SK-N-MC (cell line): ENCODE measurements at places on chromosomes 12 and 14.

GRCh38 chr12:14696265-14696741, at the start of gene GUCY2C:
Gene GUCY2C (minus strand): TSS chr12:14696599. CDS start chr12:14696448, 151 bp downstream.
- no peak for DNase-seq

DNA sequence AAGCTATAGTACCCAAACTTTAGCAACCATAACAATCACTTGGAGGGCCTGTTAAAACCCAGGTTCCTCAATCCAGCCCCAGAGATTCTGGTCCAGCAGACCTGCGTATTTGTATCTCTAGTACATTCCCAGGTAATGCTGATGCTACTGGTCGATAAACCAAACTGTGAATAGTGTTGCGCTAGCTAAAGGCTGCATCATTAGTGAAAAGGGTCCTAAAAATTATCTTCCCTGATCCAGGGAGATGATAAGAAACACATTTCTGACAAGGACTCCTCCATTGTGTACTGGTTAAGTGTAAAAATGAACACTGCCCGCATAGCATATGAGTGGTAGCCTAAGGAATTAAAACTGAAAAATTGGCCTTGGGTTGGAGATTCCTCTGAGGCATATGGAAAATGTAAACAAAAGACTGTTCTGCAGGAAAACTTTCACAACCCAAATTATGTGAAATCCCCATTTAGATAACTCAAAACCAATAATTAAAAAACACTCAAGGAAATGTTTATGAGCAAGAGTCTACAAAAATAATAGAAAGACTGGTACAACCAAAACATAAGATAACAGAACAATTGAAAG, 322.7 kb downstream of the CEP128 start:
- no peak for DNase-seq

GRCh38 chr12:116366456-116366776, 88.9 kb upstream of the MED13L start:
- DNase-seq: no peak

DNA sequence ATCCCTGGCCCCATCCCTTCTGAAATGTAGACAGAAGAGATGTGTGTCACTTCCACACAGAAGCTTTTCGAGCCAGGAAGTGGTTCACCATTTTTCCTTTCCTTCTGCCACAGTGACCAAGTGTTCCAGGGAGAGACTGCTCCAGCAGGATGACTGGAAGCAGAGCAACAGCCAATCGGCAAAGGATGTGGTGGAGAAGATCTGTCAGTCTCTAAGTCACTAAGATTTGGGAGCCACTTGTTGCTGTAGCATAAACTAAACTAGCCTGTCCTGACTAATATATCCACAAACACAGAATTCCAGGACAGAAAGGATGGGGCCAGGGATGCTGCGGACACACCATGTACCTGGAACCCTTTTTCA, 42.9 kb downstream of the DUSP6 start:
- DNase-seq: no peak

DNA sequence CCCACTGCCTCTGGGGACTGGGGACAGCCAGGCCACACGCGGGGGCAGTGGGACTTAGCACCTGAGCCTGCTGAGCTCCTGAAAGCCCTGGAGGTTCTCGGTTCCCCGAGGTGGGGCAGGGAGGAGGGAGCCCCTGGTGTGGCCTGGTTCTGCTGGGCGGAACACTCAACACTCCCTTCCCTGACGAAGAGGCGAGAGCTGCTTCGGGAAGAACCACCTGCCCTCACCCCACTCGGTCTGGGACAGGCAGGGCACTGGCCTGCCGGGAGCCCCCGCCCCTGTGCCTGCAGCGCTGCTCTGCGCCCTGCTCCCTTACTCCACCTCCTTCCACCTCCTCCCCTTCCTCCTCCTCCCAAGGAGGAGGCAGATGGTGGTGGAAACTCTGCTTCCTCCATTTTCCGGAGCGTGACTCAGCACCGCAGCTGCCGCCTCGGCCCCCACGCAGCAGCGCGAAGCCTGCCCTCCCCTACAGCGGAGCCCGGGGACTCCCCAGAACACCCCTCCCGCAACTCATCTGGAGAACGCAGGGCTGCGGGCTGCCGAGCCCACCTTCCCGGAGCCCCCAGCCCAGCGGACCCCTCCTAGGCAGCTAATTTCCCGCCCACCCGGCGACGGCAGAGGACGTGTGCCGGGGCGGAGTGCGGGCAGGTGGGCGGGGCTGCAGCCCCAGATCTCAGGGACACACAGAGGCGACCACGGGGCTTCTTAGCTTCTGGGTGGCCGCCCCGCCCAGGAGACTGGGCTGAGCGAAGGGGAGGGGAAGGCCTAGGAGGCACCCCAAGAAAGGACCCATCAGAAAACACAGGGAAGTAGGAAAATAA, 11.7 kb upstream of the INF2 start:
- no peak for DNase-seq

GRCh38 chr14:105647784-105648608, 121.6 kb downstream of the TMEM121 start:
- no peak for DNase-seq

DNA sequence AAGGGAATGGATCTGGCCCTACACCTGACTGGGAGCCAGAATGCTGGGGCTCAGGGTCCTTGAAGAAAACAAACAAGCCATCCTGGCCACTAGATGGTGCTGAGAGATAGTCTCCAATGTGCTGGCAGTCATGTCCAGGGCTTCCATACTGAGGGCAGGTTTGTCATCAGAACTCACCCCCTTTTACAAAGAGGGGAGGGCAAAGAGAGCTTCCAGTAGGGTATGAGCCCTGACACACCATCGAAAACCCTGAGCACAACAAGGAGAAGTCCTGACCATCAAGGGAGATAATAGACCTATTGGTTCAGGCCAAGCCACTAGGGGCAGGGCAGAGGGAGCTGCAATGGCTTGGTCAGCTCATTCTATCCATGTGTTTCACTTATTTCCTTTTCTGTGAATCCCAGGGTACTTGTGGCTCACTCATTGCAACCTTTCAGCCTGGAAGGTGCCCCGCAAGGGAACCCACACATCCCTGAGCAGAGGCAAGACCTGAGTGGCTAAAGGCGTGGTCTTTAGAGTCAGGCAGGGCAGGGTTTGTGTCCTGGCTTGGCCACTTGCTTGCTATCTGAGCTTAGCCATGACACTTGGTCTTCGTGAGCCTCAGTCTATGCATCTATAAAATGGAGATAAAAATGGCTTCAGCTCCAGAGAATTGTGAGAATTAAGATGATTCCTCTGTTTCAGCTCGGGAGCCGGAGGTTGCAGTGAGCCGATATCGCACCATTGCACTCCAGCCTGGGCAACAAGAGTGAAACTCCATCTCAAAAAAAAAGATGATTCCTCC, 6.2 kb upstream of the PLEKHH1 start:
- peak; percentile 20 for DNase-seq

DNA sequence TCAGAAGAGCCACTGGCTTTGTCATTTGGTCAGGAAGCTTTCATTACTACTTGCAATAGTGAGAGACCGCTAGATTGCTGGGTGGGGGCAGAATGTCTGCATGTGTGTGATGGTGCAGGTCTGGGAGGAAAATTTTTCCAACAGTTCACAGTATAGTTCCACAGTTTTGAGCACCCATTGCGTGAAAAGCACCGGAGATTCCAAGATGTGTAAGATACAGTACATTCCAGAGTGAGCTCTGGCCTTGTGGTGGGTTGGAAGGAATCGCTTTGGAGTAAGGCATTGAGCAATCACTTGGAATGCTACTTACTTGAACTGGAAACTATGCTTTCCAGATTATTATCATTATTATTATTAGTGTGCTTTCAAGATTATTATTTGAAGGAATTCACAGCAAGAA, 47.6 kb upstream of the FRMD6 start:
- no peak for DNase-seq

DNA sequence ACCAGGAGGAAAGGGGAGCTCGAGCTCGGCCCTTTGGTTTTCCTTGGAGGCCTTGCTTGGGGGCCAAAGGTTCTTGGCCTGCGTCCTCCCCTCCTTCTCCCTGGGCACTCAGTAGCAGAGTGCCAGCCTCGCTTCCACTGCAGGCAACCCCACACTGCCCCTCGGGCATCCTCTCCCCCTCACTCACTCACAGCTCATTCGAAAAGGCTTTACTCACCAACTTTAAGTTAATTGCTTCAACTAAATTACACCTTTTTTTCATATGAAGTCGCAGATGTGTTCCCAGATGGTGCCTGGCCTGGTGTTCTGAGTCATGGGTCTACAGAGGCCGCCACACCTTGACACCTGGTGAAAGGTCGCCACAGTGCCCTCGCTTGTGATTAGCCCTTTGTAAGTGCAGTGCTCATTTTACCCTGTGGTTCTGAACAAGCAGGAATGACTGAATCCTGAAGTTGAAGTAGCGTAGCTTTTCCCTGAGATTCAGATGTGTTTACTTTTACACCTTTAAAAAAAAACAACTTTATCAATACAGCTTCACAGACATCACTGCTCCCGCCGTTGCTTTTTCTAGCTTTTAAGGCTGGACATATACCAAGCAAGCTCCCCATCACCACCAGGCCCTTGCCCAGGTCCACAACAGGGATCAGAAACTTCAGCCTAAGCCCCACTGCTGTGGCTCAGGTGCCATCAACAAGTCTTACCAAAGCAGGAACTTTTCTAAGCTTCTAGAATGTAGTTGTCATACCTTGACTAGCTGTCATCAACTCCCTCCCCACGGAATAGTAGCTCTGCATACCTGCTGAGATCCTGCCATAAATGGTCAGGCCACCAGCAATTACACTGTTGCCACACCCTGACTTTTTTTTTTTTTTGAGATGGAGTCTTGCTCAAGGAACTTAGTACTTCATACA, 20.3 kb upstream of the ADIPOR2 start:
- DNase-seq: no peak

GRCh38 chr14:88834883-88835431, 10.5 kb downstream of the TTC8 start:
- DNase-seq: no peak

DNA sequence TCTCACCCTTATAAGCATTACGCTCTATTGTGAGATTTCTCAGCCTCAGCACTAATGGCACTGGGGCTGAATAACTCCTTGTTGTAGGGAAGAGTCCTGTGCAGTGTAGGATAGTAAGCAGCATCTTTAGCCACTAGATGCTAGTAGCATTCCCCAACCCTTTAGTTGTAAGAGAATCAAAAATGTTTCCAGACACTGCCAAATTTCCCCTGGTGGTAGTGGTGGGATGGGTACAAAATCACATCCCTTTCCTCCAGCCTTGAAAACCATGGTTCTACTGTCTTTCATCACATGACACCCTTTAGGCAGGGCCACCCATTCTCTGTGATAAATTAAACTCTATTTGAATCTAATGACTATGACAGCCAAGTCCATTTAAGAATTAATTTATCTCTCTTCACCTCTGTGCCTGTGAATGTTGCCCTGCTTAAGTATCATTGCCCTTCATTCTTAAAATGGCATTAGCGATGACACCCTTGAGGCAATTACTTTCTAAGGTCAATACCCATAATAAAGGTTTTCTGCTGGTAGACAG, 199.4 kb downstream of the ANO4 start:
- no peak for DNase-seq

GRCh38 chr12:51028813-51029150, 2.6 kb upstream of the SLC11A2 start:
- no peak for DNase-seq

- DNase-seq: no peak
Measured at GRCh38 chr14:69399750-69400149, 1.3 kb downstream of the SLC39A9 start.

DNA sequence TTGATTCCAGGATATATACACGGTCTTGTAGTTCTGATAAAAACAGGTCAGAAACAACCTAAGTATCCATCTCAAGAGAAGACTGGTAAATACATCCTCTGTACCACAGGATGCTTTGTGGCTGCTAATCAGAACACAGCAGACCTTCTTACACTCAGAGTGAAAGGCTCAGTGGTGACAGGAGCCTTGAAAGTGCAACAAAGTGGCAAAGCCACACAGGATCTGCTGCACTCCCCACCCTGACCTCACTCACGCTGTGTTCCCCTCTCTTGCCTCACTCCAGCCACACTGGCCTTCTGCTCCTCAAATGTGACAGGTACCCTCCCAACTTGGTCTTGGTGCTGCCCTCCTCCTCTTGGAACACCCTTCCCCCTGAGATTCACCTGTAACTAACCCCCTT, 98.1 kb upstream of the GRIP1 start:
- no peak for DNase-seq

DNA sequence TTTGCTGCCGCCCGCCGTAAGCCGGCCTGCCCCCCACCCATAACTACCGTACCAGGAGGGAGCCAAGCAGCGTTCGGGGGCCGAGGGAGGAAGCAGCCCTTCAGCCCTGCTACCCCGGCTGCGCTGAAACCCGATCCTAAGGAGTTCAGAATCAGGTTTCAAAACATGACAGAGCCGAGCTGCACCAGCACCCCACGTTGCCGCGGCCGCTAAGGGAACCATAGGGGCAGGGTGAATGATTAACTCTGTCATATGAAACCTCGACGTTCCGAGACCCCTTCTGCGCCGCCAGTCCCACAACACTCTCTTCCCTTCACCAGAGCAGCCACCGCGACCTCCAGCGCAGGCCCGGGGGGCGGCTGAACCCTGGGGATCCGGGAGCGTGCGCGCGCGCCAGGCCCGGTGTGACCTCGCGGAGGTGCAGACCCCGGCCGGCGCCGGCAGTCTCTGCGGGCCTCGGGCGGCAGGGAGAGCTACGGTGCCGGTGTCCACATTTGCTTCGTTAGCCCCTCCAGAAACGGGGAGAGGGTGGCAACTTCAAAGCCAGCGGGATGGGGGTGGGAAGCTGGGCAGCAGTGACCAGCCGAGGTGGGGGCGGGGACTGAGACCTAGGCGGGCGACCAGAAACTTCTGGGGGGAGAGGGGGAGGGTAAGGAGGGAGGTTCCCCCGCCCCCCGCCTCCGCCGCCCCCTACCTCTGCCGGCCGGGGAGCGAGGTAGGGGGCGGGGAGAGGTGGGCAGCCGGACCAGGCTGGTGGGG, 1.6 kb downstream of the SIX4 start:
- no peak for DNase-seq

GRCh38 chr12:64189530-64189929, 32.6 kb downstream of the KICS2 start:
- no peak for DNase-seq

- DNase-seq: peak; percentile 32
Measured at GRCh38 chr12:45644541-45644940, 85.0 kb upstream of the ARID2 start.

DNA sequence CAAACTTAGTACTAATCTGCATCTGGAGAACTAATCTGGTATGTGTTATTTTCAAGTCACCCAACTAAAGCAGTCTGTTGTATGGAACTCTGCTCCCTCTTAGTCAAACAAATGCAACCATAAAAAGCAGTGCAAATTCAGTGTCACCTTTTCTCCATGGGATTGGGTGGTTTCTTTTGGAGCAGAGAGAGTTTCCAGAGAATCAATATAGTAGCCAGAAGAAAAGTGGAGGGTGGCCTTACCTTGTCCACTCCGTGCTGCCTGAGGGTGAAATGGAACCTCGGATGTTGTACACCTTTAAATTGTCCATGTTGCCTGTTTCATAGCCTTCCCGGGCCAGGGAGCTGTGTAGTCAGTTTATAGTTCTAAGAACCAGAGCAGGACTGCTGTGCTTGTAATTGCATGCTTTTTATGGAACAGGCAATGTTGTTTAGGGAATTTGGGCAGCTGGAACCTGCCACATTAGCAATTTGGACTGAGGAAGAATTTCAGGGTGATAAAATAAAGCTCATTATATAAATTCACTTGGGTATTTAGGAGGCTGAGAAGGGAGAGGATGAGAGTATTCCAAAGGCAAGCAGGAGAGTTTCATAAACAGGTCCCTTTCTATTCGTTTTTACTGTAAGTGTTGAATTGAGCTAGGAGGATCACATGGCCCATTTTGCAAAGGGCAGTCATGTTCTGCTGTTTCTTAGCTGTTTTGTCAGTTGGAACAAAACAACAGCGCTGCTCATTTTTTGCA, 60.5 kb downstream of the CRADD start:
- DNase-seq: no peak
